Stimulated activated effector memory CD8-positive, alpha-beta T cell treated with anti-CD3 and anti-CD28 coated beads, Interleukin-12 subunit alpha, Interleukin-12 subunit beta, amount 100 ng/mL, for 72 hours (primary cell): ENCODE measurements at places on chromosomes 5 and 9.

GRCh38 chr5:78611126-78611605 is 37.4 kb downstream of the LHFPL2 start:
- DNase-seq: no peak

- DNase-seq: no peak
Measured at GRCh38 chr9:99606296-99606695, 215.4 kb upstream of the NR4A3 start.

GRCh38 chr5:32107291-32107690 is 66.8 kb downstream of the GOLPH3 start:
- DNase-seq: no peak

- no peak for DNase-seq
Measured at GRCh38 chr5:155689406-155689805, 637.6 kb upstream of the SGCD start.

DNA sequence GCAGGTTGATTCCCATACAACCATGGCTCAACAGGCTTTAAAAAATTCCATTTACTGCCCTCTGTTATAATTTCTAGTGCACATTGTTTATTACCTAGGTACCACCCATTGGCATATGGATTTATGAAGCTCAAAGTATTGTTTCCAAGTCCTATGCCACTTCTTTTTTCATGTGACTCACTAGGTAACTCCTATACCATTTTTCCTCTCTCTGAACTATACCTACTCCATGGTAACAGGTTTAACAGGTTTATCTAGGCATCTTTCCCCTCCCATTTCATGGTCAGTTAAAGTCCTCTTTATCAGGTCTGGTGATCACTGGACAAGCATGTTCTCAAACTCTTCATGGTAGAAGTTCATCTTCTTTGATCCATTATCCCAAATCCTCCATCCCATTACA is 49.6 kb upstream of the ABCA1 start:
- no peak for DNase-seq

DNA sequence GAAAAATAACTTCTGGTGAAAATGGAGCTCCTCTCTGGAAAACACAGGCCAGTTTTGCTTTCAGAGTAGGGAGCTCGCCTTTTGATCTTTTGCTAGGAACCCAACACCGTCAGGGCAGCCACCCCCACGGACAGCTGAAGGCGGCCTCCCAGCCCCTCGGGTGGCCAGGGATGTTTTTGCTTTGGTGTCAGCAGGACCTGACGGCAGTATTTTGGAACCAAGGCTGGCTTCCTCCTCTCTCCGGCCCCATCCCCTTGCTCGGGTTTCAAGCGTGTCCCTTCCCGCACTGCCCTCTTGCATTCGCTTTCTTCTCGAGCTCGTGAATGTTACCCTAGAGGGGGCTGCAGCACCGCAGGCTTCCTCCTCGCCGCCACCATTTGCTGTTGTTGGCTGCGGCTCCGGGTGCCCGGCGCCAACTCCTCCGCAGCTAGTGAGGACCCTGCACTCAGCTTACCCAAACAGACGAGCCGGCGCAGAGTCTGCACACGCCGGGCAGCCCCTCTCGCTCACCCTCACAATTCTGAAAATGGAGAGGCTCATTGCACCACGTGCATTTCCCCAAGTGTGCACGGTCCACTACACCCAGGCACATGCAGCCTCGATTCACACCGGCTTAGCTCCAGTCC is 35.5 kb upstream of the ADAMTSL1 start:
- no peak for DNase-seq

DNA sequence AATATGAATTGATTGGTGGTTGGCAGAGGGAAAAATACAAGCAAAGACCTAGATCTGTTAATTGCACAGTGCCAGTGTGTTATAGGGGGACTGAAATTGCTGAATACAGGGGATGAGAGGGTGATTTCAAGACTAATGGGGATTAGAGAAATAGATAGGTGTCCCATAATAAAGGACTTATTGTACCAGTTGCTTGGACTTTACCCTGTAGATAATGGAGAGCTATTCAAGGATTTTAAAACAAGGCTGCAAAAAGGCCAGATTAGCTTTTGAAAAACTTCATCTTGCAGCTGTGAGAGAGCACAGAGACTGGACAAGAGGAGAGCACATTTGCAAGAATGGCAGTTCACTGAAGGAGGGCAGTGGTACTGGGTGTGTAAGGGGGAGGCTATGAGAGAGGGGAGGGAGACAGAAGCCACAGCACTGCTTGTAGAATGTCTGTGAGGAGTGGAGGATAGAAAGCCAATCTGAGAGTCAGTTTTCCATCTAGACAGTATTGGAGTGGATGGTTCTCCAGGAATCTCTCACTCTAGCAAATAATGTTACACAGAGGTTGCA is 28.8 kb upstream of the SCAMP1 start:
- no peak for DNase-seq

DNA sequence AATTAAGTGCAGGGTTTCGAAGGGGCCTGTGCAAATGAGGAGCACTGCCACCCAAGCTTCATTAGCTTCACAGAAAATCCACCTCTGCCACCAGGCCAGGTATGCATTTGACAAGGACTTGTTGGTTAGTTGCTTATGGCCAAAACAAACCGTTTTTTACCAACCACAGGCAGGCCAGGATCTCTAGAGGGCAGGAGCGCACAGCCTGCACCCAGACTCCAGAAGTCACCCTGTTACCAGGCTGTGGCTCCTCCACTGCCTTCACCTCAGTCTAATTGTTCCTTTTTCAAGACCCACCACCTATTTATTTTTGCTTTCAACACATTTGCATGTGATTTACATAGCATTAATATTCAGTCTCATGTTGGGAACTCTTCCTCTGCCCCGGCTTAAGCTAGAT is 78.3 kb upstream of the HSPA9 start:
- no peak for DNase-seq

DNA sequence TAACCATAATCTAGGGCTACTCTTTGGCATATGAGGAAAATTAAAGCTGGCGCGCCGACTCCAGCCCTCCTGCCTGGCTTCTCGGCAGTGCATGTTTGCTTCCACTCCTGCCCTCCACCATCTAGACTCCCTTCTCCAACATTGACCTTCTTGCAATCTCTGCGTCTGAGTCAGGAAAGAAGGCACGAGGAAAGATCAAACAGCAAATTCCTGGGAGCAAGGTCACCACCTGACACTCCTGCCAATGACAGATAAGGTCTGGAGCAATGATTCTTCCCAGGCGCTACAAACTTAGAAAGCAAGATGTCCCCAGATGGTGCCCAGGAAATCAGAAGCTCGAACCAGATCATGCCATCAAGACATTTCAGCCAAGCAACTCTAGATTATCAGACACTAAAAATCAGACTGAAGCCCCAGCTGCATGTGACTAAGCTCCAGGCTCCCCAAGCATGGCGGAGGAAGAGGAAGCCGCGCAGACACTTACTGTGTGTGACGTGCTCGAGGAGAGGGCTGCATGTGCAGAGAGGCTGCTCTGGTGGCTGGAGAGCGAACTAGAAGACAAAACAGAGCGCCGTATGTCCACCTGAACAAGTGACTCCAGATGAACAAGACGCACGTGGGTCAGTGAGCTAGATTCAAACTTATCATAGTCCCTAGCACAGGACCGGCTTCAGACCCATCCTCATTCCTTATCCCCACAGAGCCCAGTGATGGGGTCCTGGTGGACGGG is 115.3 kb downstream of the UBE2R2 start:
- no peak for DNase-seq

GRCh38 chr5:23490993-23491392 is 16.4 kb upstream of the PRDM9 start:
- DNase-seq: no peak

- no peak for DNase-seq
Measured at GRCh38 chr9:84277646-84278045, 62.9 kb downstream of the SLC28A3 start.

- DNase-seq: no peak
Measured at GRCh38 chr5:82917584-82917983, 159.6 kb downstream of the TMEM167A start.

GRCh38 chr5:61366497-61367240 is 34.6 kb downstream of the ZSWIM6 start:
- DNase-seq: no peak

GRCh38 chr5:126383246-126383645 is 40.0 kb upstream of the GRAMD2B start:
- DNase-seq: no peak

- no peak for DNase-seq
Measured at GRCh38 chr9:118522093-118523028, 818.2 kb downstream of the TLR4 start.

DNA sequence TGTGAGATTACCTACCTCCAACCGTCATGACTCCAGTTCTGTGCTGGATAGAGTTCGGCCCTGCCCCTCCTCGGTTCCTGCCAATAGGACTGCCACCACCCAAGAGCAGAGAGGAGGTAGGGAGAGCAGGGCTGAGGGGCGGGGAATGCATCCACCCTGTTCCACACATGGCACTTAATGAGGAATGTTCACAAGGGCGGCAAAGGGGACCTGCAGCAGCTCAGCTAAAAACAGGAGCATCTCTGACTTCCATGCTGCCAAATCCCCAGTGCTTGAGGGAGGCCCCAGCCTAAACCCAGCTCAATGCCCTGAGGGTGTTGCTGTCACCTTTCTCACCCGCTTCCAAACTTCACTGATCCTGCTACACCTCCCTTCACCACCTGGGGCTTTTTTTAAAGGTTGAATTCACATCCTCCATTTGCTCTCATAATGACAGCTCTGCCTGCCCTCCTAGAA is 7.8 kb upstream of the DELE1 start:
- DNase-seq: no peak

- no peak for DNase-seq
Measured at GRCh38 chr5:10333154-10334006, 20.1 kb upstream of the MARCHF6 start.

- no peak for DNase-seq
Measured at GRCh38 chr9:115553060-115553773, 435.3 kb upstream of the TNC start.

DNA sequence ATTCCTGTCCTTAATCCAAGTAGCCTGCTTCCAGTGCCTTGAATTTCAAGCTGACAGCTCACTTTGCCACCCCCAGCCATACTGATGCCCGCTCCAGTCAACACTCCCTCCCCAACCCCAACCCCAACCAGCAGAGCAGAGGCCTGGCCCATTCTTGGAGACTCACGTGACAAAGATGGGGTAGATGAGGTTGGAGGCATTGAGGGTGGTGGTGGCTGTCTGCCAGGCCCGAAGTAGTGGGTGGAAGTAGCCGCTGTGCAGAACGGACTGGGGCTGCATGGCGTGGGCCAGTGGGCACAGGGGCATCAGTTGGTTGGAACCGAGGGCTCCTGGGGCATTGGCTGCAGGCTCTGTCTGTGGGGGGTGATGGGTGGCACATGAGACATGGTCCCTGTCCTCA is 7.8 kb downstream of the ALAD start:
- no peak for DNase-seq

- no peak for DNase-seq
Measured at GRCh38 chr5:159471904-159472303, 141.6 kb upstream of the IL12B start.

DNA sequence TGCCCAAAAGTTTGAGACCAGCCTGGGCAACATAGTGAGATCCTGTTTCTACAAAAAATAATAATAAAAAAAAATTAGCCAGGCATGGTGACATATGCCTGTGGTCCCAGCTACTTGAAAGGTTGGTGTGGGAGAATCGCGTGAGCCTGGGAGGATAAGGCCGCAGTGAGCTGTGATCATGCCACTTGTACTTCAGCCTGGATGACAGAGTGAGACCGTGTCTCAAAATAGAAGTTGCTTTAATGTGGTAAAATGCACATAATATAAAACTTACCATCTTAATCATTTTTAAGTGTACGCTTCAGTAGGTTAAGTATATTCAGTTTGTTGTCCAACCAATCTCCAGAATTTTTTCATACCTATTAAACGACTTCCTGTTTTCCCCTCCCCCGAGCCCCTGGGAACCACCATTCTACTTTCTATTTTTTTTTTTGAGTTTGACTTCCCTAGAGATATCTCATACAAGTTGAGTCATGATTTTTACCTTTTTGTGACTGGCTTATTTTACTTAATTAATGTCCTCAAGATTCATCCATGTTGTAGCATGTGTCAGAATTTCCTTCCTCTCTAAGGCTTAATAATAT is 120.1 kb upstream of the POC5 start:
- DNase-seq: no peak

- DNase-seq: no peak
Measured at GRCh38 chr5:133898440-133898839, 70.0 kb downstream of the C5orf15 start.
